ENCODE measurements at places on chromosomes 5 and 9. TPM values are rescaled to one million over a fixed set of nuclear protein-coding genes. Genes with fewer than 3 reads are reported as not detected.

The FCN1 gene
- total RNA-seq = not detected

The ISL1 gene
- not detected for total RNA-seq

The PCDHB7 gene
- total RNA-seq = not detected

The ERBIN gene
- total RNA-seq = 61.6 TPM

The FBP1 gene
- total RNA-seq = 0.40 TPM

The LOX gene
- 0.04 TPM for total RNA-seq

The RANBP17 gene
- total RNA-seq = not detected

GRCh38 chr5:42993516-42994245, 46.4 kb downstream of the ANXA2R start:
- peak; percentile 79 for DNase-seq

GRCh38 chr9:81521892-81522291, 167.5 kb downstream of the TLE1 start:
- DNase-seq = no peak

DNA sequence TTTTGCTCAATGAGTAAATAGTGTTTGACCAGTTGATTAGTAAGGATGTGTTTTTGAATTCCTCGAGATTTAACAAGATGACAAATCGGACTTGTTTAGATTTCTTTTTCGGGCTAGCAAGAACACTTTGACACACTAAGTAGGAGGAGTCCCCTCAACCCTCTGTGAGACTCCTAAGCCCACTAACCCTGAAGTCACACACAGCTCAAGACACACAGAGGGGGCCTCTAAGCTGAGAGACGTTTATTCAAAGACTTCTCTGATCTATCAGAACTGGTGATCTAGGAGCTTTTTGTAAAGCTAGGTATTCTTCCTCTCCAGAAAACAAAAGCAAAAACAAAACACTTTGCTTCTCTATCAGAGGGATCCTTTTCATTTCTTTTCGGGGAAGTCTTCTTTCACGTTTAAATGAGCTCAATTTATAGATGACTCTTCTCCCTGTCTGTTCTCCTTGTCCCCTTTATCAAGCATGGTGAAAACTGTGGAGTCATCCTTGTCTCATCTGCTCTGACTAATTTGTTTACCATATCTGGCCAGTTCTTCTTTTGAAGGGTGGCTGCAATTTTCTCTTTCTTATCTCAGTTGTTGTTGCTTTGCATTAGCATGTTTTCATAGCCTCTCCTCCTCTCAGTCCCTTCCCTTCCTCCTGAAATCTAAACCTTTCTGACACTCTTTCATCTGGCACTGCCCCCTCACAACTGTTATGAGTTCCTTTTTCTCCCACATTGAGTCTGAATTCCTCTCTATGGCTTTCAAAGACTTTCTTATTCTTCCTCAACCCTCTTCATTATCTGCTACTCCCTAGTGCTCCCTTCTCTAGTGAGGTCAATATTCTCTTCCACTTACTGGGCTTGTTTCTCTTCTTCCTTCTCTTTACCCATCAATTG, 68.5 kb upstream of the RAI14 start:
- no peak for DNase-seq

DNA sequence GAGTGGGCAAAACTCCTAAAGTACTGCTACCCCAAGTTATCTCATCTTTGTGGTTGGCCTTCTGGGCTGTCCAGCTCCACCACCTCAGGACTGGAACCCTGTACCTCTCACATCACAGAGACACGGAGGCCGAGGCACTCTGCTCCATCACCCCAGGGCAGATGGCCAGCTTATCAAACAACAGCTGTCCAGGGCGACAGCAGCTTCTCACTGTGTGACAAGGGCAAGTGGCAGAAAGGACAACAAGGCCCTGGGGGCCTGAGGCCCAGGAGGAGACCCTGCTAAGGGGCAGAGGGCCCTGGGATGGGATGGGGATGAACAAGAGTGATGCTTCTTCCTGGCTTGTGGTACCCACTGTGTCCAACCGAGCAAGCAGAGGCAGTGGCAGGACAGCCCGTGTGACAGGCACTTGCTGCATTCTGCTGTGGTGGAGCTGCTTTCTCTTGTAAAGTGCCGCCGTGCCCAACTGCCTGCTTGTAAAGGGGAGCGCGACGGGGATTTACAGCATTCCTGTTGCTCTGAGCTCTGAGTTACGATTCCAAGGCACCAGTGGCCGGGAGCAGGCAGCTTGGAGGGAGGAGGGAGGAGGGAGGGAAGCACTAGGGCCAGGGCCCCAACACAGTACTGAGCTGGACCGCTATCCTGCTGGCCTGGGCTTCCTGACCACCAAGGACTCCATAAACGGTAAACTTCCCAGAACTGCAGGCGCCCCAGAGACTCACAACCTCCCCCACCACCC, 71.2 kb downstream of the SHB start:
- DNase-seq = no peak

DNA sequence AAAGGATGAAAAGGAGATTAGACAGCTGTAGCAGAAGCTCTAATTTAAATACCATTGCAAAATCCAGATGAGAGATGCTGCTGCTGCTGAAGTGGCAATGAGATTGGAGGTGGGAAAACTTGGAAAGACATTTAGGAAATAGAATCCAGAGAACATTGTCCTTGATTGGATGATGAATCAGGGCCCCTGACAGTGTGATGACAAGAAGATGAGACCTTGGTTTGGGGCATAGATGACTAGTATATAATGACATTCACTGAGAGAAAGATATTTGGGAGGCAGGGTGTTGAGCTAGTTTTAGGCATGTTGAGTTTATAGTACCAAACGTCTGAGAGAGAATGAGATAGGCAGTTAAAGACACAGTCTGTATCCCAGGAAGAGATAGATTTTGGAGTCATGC, 311.5 kb upstream of the MPDZ start:
- DNase-seq = no peak
